Left lung (tissue), 14 donors: ENCODE measurements at places on chromosomes 12 and 14. TPM values are rescaled to one million over a fixed set of nuclear protein-coding genes. Genes with fewer than 3 reads are reported as not detected.

Gene RAD51AP1
- 7.5 TPM for total RNA-seq

GRCh38 chr12:42129595-42130204 lies 15.0 kb downstream of the GXYLT1 start:
- H3K27me3 ChIP-seq = no peaks in the 10 kb centered on the region
- H3K36me3 ChIP-seq = no peaks in the 10 kb centered on the region
- no peak overlapping the region for H3K4me3 ChIP-seq
- no peak overlapping the region for H3K27ac ChIP-seq
- peaks cover 21% of the 10 kb centered on the region for H3K4me1 ChIP-seq
- DNase-seq = peak; percentile 62

DNA sequence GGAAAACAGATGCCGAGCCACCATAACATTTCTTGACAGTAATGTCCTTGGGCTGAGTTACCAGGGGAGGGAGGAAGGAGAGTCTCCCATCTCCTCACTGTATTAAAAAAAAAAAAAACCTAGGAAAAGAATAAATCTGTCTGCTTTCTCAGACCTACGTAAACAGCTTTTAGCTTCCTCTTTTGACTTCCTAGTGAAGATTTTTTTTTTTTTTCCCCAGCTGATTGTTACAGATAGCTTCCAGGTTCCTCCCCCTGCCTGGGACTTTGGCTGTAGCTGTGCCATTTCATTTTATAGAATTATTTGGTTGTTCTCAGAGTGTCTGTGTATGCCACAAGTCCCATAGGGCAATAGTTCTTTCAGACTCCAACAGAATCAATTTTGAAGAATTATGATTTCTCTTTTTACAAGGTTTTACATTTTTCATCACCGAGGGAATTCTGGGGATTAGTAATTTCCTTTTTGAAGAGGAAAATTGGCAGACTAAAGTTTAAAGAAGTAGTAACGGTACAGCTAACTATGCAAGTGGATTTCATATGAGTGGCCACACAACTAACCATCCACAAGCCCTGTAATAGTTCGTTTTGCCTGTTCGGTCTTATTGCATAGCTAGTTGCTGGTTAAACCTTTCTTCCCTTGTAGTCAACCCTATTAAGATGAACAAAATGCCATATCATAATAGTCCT lies 23.1 kb upstream of the GNS start:
- no peaks in the 10 kb centered on the region for H3K4me1 ChIP-seq
- peak overlapping the region; percentile 81 for H3K27ac ChIP-seq
- peak overlapping the region; percentile 42 for H3K4me3 ChIP-seq
- peaks cover 12% of the 10 kb centered on the region for H3K27me3 ChIP-seq
- no peaks in the 10 kb centered on the region for H3K36me3 ChIP-seq

DNA sequence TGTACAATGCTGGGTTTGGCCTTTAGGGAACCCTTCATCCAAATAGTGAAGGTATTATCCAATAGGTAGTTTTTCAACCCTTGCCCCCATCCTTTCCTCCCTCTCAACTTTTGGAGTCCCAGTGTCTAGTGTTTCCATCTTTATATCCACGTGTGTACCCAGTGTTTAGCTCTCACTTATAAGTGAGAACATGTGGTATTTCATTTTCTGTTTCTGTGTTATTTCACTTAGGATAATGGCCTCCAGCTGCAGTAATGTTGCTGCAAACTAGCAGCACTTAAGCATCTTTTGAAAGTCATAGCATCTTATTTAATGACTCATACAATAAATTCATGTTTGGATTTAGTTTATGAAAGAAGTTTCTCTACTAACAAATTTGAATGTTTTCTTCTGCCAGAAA lies 442.5 kb downstream of the NELL2 start:
- no peaks in the 10 kb centered on the region for H3K4me1 ChIP-seq
- no peak overlapping the region for H3K4me3 ChIP-seq
- no peaks in the 10 kb centered on the region for H3K27me3 ChIP-seq
- no peaks in the 10 kb centered on the region for H3K36me3 ChIP-seq
- H3K27ac ChIP-seq = no peak overlapping the region

Gene PSMA6
- 258 TPM for total RNA-seq

DNA sequence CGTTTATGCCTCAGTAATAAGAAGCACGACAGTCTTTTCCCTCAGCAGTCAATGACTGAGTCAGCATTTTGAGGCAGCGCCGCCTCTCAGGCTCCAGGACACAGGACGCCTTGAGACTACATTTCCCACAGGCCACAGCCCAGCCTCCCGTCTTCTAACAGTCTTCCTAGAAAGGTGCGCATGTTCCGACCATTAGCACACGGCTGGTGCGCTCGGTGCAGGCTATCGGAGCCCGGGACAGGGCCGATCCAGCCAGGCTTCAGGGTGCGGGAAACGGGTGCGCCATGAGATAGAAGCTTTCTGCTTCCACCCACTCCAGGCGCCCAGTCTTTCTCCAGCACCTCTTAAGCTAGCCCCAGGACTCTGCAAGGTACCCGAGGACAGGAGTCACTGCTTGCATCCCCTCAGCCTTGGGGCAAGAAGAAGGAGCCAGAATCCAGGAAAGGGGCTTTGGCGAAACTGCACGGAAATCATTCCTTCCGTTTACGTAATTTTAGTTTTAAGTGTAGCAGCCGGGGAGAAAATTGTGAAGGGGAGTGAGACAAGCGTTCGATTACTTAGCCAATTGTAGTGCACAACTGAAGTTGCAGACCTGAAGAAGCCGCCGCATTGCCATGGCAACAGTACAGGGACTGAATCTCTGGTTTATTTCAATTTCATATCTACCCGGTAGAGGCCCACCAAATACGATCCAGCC lies 54.0 kb downstream of the ZNF641 start:
- DNase-seq = peak; percentile 79
- H3K27ac ChIP-seq = no peak overlapping the region
- peaks cover 4% of the 10 kb centered on the region for H3K27me3 ChIP-seq
- no peaks in the 10 kb centered on the region for H3K36me3 ChIP-seq
- peaks cover 3% of the 10 kb centered on the region for H3K4me1 ChIP-seq

Gene DBX2
- total RNA-seq = not detected

GRCh38 chr14:95192311-95192710 lies 35.0 kb upstream of the DICER1 start:
- no peaks in the 10 kb centered on the region for H3K27me3 ChIP-seq
- peaks cover 5% of the 10 kb centered on the region for H3K4me1 ChIP-seq
- H3K36me3 ChIP-seq = no peaks in the 10 kb centered on the region
- no peak overlapping the region for H3K27ac ChIP-seq
- H3K4me3 ChIP-seq = no peak overlapping the region
- DNase-seq = no peak

GRCh38 chr12:93146263-93146939 lies 217.3 kb upstream of the EEA1 start:
- no peaks in the 10 kb centered on the region for H3K36me3 ChIP-seq
- no peak for DNase-seq
- no peak overlapping the region for H3K4me3 ChIP-seq
- no peak overlapping the region for H3K27ac ChIP-seq

DNA sequence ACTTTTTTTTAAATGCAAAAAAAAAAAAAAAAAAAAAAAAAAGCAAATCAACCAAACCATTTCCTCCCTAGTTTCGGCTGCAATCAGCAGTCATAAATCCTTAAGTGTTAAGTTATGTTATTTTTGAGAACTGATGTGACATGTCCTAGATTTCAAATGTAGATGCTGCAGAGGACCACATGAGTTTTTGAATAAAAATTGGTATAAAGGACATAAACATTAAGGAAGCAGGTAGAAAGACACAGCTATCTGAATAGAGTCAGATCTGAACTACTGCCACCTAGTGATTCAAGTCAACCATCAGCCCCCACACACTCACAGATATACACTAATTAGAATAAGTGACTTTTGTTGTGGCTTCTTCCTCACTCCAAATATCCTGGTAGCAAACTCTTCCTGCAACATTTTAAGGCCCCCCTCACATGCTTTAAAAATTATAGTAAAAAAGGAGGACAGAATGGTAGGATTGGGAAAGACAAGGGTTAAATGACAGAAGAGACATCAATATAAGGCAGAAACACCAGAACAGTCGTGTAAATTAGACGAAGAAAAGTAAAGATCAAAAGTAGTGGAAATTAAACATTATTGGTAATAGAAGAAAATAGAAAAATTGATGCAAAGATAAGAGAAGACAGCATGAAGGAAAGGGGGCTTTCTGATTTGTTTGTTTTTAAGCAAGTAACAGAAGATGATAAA lies 394.5 kb upstream of the ATP2B1 start:
- DNase-seq = no peak
- no peaks in the 10 kb centered on the region for H3K36me3 ChIP-seq
- no peak overlapping the region for H3K4me3 ChIP-seq
- no peak overlapping the region for H3K27ac ChIP-seq
- H3K27me3 ChIP-seq = no peaks in the 10 kb centered on the region

Gene VDR
- 32.1 TPM for total RNA-seq

GRCh38 chr12:96403870-96404269 lies 3.6 kb upstream of the CDK17 start:
- DNase-seq = no peak
- H3K4me3 ChIP-seq = no peak overlapping the region
- no peaks in the 10 kb centered on the region for H3K36me3 ChIP-seq
- H3K27ac ChIP-seq = no peak overlapping the region
- peaks cover 6% of the 10 kb centered on the region for H3K4me1 ChIP-seq
- H3K27me3 ChIP-seq = no peaks in the 10 kb centered on the region

DNA sequence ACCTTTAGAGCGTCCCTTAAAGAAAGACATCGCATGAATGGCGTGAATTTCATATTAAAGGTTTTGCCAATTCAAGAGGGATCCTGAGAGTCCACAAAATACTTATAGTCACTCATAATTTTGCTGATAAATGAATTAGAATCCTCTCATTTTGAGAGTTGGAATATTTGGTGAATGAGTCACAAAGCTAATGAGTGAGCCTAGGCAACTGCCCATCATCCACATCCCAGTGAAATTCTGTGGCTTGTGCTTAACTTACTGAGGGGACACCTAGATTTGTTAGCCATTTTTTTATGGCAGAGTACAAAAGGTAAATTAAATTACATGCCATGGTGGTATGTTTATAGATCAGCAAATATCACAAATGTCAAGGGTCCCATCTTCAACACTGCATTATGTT lies 12.7 kb upstream of the NOXRED1 start:
- H3K27ac ChIP-seq = no peak overlapping the region
- no peaks in the 10 kb centered on the region for H3K27me3 ChIP-seq
- no peak for DNase-seq
- H3K4me3 ChIP-seq = no peak overlapping the region

Gene VPS37B
- 35.8 TPM for total RNA-seq
